ENCODE measurements at places on chromosomes 13 and 19.

DNA sequence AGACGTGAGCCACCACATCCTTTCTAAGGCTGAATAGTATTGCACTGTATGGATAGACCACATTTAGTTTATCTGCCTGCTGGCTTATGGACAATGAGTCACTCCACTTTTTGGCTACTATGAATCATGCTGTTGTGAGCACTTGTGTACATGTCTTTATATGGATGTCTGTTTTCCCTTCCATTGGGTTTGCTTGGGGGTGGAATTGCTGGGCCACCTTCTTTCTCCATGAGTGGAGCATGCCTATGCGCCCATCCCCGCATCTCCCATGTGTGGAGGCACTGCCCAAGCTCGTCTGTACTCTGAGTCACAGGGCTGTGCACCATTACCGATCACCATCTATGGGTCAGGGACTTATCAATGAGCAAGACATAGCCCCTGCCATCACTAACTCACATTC lies 127.2 kb upstream of the GJB6 start:
- no peak for DNase-seq

GRCh38 chr13:100954430-100955305 lies 280.1 kb upstream of the TMTC4 start:
- DNase-seq: no peak

DNA sequence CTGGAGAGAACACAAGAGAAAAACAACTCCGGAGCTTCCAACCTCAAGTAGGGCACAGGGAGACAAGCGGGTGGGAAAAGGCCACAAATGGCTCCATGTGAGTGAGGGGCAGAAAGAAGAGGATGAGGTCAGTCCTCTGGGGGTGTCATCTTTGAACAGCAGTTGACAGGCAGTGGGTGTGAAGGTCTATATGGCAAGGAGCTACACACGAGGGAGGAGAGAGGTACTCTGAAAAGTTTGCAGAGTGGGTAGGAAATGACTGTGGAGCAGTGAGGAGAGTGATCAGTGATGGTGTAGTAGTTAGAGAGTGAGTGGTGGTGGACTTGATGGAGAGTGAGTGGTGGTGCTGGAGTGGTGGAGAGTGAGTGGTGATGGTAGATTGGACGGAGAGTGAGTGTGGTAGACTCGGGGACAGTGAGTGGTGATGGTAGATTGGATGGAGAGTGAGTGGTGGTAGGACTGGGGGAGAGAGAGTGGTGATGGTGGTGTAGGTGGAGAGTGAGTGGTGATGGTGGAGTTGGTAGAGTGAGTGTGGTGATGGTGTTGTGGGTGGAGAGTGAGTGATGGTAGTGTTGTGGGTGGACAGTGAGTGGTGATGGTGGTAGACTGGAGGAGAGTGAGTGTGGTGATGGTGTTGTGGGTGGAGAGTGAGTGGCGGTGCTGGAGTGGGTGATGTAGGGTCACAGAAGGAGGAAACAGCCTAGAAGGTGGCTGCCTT lies 4.0 kb downstream of the TFDP1 start:
- DNase-seq: no peak

- no peak for DNase-seq
These were observed 550.3 kb downstream of the GPC5 start for GRCh38 chr13:91948736-91949135.

DNA sequence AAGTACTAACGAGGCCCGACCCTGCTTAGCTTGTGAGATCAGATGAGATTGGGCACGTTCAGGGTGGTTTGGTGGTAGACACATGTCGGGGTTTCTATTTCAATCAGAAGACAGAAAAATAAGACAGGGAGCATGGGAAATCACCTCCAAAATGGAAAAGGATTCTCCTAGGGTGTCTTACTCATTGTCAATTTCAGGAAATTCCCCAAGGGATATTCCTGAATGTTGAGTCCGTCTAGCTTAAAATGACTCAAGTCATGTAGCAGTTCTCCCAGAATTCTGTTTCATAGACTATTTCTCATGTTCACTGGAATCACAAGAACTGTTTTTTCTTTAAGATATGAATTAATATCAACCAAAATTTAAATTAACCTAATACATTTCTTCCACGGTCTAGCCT lies 380.1 kb downstream of the EFNB2 start:
- no peak for DNase-seq

GRCh38 chr13:110294146-110294545 lies 12.8 kb downstream of the COL4A1 start:
- DNase-seq: no peak

- DNase-seq: no peak
These were observed 294.7 kb downstream of the NALCN start for GRCh38 chr13:101121608-101122007.

- no peak for DNase-seq
These were observed 37.7 kb upstream of the PDCD5 start for GRCh38 chr19:32543115-32543900.

DNA sequence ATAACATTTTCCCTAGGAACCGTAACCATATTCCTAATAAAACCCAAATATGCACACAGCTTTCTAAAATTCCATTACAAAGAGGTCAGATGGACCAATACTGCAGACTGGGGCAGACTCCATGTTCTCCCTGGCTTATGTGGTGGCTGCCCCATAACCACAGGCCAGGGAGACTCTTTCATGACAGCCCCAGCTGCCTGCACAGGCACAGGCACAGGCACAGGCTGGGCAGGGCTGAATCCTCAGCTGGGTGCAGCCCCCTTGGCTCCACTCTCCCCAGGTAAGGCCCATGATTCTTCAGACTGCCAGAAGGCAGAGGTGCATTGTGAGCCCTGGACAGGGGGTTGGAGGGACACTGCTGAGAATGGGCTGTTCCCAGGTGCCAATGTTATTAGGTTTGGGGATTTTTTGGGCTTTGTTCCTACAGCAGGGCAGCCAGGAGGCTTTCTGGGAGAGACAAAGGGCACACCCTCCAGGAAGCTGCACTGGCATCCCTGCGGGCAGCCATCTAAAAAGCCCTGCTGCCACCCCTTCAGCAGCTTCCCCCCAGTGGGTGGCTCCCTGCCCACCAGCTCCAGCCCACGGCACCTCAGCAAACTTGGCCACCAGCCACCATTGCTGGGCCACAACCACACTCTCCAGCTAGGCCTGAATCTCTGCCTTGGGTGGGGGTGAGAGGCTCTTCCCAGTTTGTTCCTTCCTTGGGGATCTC lies 20.0 kb downstream of the DOCK9 start:
- DNase-seq: no peak

DNA sequence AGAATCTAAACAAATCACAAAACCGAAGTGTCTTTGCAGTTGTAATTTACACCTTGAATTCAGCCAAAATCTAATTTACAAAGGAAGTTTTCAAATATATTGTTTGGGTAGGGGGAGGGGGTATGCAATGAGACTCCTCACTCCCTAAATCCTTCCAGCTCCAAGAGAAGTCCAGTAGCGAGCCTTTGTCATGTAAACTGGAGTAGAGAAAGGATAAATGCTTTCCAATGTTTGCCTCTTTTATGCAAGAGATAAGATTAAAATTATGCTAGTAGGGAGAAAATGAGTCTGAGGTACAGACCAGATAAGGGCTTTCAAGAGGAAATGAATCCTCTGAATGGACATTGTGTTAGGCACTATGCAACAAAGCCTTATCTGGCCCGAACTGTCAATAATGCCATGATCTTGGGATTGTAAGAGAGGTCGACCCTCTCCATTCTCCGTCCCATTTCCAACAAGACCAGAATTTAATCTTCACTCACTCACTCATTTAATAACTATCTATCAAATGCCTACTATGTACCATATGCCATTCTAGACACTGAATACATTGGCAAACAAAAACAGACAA lies 199.2 kb downstream of the LACC1 start:
- no peak for DNase-seq

- no peak for DNase-seq
These were observed 7.8 kb upstream of the SYCN start for GRCh38 chr19:39211731-39212374.

DNA sequence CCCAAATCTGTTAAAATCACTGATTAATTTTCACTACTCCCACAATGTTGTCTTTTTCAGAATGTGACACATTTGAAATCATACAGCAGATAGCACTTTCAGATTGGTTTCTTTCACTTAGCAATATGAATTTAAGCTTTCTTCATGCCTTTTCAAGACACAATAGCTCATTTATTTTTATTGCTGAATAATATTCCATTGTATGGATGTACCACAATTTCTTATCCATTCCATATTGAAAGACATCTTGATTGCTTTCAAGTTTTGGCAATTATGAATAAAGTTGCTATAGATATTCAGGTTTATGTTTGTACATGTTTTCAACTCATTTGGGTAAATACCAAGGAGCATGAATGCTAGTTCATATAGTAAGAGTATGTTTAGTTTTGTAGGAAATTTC lies 2635.6 kb upstream of the PCDH20 start:
- DNase-seq: no peak

DNA sequence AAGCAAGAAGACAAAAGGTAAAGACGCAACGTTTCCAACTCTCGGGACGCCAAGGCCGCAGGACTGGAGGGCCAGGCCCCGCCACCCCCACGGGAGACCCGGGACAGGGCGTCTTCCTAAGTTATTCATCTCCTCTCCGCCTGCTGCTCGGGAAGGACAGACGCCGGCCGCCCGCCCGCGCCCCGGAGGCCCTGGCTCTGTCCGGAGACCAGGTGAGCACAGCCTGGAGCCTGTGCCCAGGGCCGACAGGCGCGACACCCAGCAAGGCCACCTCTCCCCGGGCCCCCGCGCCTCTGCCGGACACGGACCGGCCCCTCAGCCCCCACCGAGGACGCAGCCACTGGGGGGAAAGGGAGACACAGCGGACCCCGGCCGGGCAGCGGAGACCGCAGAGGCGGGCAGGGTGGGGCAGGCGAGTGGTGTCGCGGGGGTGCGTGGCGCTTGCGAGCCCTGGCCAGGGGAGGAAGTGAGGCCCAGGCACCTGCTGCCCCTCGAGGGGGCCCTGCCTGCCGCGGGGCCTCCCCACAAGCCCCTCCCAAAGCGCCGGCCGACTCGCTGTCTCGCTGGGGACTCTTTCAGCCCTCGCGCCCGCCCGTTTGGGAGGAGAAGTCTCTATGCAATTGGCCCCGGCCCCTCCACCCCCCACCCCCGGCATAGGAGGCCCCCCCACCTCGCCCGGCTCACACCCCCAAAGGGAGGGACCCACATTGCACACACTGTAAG lies 17.2 kb downstream of the SMIM24 start:
- no peak for DNase-seq

GRCh38 chr13:110405597-110406450 lies 98.7 kb downstream of the COL4A2 start:
- DNase-seq: no peak

- DNase-seq: no peak
These were observed 41.9 kb upstream of the CYP2A7 start for GRCh38 chr19:40923934-40924391.

DNA sequence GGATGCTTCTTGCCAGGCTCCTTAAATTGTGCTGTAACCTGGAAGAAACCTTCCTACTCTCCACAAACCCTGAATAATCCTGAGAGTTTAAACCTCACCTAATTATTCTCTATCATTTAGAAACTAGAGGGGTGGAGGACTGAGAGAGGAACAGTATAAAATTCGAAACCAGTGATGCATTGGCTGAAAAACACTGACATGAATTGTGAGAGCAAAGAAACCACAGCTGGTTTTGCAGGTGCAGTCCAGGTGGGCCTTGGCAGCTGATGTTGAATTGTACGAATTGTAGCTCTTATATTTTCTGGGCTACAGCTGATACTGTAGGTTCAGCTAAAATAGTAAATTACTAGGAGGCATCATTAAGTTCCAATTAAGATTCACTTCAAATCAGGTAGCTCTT lies 227.0 kb upstream of the SLITRK5 start:
- DNase-seq: no peak

All from activated CD4-positive, alpha-beta T cell treated with anti-CD3 and anti-CD28 coated beads for 1 hour (primary cell).